ENCODE measurements at places on chromosomes 5 and 9.

DNA sequence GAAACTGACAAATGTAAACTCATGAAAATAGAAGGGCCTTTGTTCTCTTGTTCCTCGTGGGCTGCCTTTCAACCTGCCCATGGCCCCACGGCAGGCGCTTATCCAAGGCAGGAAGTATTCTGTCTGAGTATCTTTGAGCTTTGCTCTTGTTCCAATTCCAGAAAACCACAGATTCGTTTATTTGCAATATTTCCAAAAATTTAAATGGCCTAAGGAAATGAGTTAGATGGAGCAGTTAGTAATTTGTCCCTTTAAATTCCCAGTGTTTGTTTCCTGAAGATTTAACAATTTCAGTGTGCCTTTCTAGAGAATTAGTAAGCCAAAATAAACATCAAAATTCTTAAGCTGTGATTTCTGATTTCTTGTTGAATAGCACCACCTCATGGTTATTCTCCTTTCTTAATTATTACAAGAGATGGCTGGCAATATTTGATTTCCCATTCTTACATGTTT is 299.4 kb upstream of the RASA1 start:
- no peak for DNase-seq

DNA sequence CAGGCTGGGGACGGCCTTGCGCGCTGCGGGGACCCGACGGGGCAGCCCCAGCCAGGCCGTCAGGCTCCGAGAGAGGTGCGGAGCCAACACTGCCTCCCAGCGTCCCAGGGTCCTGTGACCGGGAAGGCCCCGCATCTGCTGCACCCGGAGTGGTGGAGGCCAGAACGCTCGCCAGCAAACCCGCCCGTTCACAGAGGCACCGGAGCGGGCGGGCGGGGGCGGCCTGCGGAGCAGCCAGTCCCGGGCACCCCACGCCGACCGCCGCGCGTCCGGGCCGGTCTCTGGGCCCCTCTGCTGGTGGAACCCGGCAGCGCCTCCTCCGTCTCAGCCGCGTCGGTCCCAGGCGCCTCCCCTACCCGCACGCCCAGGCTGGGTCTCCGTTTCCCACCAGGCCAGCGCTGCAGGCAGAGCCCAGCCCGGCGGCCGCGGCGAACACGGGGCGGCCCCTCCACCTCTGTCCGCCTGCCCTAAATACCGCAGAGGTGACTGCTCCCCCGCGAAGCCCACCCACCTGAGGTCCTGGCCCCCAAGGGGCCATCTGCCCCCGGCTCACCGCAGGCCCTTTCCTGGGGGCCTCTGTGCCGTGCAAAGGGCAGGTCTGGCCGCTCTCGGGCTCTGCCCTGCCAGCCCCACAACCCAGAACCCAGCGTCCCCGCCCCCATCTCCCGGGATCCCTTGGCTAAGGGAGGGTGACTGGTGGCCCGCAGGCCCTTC is 15.9 kb downstream of the EXD3 start:
- DNase-seq = peak; percentile 52

GRCh38 chr9:76403352-76403751 is 9.1 kb upstream of the RFK start:
- no peak for DNase-seq

GRCh38 chr5:180172447-180173197 is 36.4 kb downstream of the RASGEF1C start:
- DNase-seq = no peak

DNA sequence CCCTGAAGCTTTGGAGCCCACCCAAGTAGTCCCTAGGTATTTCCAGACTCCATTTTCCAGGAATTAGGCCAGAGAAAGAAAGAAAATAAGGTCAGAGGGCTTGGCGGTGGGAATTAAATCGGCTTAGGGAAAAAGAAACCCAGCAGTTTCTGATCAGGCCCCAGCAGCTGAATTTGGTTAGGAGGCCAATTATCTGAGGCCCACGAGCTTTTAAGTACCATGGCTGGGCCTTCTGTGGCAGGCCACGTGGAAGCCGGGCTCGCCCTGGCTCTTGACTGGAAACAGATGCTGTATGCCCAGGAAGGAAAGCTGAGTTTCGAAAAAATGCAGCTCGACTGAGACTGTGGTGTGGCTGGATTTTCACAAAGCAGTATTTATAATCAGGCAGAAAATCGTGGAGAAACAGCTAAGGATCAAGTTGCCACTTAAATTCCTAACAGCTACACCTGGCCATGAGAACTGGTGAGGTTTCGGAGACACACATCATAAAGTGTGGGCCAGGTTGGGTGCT is 75.1 kb upstream of the PANK3 start:
- no peak for DNase-seq

DNA sequence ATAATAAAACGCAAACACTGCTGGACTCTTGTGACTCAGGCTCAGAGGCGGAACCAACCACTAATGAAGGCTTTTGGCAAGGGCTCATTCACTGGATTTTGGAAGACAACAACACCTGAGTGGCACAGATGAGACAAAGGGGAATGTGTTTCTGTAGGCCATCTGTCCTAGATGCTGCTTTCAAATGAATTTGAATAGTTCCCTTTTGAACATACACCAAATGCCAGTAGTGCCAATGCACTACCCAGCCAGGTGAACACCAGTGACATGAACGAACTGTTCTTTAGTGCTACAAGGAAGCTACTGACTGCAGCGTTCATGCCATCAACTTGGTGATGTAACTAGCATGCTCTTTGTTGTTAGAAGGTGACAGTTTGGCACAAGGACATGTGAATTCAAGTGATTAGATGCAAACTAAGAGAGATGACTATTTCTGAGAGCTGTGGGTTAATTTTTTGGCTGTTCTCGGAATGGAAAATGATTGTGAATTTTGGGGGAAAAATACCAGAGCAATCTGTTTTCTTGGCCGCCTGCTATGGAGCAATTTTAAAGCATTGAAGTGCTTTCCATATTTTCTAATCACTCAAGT is 173.7 kb downstream of the SLC24A2 start:
- DNase-seq = no peak

GRCh38 chr5:124908581-124909451 is 162.4 kb upstream of the ZNF608 start:
- DNase-seq = no peak

GRCh38 chr5:135955525-135955924 is 742 bp upstream of the LECT2 start:
- DNase-seq = no peak

DNA sequence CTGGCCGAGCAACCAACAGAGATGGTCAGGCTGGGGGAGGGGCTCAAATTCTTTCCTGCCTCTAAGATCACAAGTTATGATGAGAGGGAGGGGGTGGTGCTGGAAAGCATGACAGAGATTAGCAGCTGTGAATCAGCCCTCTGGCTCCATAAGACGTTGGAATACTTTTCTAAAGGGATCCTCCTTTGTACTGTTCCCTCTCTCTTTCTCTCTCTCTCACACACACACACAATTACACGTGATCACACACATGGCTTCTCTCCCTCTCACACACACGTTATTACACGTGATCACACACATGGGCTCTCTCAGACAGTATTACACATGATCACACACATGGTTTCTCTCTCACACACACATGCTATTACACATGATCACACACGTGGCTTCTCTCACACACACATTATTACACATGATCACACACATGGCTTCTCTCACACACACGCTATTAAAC is at the start of gene SLC45A2:
TSS of gene SLC45A2 (minus strand) at position 23 of the 454 bp plus-strand sequence. CDS start 110 bp downstream, outside the sequence.
- DNase-seq = no peak

DNA sequence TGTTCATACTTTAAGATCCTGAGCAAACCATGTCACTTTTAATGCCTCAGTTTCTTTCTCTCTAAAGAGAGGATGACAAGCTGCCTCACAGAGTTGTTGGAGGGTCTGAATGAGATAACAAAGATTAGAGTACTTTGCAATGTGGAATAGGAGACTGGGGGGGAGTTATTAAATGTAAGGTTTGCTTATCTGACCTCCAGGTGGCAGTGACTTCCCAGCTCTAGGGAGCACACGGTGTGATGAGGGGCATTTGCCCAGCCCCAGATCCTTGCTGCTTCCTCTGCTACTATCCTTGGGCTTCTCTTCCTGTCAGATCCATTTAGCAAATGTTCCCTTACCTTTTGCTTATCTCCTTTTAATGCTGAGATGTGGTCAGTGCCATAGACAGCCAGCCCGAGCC is 30.7 kb downstream of the ENHO start:
- DNase-seq = no peak

GRCh38 chr5:175796536-175797499 is 74.6 kb upstream of the CPLX2 start:
- peak; percentile 57 for DNase-seq

DNA sequence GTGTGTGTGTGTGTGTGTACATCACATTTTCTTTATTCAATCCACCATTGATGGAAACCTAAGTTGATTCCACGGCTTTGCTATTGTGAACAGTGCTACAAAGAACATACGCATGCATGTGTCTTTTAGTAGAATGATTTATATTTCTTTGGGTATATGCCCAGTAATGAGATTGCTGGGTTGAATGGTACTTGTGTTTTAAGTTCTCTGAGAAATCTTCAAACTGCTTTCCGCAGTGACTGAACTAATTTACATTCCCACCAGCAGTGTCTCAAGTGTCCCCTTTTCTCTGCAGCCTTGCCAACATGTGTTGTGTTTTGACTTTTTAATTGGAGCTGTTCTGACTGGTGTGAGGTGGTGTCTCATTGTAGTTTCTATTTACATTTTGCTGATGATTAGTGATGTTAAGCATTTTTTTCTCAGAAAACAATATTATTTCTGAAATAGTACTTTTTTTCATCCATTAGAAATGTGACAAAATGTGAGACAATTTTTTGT is 769.7 kb downstream of the TAF11L14 start:
- no peak for DNase-seq

DNA sequence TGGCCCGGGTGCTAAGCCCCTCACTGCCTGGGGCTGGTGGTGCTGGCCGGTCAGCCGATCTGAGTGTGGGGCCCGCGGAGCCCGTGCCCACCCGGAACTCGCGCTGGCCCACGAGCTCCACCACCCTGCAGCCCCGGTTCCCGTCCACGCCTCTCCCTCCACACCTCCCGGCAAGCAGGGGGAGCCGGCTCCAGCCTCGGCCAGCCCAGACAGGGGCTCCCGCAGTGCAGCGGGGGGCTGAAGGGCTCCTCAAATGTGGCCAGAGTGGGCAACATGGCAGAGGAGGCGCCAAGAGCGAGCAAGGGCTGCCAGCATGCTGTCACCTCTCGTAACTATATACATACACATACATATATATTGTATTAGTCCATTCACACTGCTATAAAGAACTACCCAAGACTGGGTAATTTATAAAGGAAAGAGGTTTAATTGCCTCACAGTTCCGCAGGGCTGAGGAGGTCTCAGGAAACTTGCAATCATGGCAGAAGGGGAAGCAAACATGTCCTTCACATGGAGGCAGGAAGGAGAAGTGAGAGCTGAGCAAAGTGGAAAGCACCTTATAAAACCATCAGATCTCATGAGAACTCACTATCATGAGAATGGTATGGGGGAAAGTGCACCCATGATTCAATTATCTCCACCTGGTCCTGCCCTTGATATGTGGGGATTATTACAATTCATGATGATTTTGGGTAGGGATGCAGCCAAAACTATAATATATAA is 56.8 kb downstream of the LIX1 start:
- no peak for DNase-seq

- no peak for DNase-seq
These were observed 90.8 kb downstream of the TLE4 start for GRCh38 chr9:79662537-79662956.

GRCh38 chr9:123407217-123407851 is 51.3 kb downstream of the CRB2 start:
- no peak for DNase-seq
